Left lobe of liver (tissue), 2 donors: ENCODE measurements at places on chromosomes 13 and 19.

DNA sequence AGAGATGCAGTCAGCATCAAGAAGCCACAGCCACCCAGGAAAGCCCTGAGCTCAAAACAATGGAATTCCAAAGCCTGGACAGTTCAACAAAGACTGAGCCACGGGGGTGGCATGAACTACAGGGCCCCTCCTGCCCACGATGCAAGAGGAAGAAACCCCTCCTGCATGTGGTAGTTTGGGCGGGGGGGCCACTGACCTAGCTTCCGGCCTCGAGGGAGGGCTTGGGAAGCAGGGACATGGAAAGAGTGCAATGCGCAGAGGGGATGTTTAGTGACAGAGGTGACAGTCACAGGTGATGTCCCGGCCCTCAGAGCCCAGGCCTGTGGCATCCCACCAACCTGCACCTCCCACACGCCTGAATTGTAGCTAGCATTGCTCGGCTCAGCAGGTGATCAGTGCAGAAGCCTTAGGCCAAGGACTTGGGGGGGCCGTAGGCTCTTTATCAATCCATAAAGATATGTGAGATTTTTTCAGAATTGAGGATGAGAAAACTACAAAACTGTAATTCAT lies 318.8 kb downstream of the TEX29 start:
- no peak for DNase-seq

DNA sequence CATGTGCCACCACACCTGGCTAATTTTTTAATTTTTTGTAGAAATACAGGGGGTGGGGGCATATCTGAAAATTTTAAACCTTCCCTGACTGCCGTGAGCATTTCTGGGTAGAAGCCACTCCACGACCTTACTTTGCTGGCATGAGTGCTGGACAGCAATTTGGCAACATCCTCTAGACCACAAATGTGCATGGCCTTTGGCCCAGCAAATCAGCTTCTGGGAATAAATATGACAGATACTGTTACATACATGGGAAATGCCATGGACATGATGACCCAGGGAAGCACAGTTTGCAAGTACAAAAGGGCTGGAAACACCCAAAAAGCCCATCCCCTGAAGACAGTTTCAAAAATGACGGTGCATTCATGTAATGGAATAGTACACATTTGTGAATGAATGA lies 3.2 kb upstream of the PVR start:
- no peak for DNase-seq

DNA sequence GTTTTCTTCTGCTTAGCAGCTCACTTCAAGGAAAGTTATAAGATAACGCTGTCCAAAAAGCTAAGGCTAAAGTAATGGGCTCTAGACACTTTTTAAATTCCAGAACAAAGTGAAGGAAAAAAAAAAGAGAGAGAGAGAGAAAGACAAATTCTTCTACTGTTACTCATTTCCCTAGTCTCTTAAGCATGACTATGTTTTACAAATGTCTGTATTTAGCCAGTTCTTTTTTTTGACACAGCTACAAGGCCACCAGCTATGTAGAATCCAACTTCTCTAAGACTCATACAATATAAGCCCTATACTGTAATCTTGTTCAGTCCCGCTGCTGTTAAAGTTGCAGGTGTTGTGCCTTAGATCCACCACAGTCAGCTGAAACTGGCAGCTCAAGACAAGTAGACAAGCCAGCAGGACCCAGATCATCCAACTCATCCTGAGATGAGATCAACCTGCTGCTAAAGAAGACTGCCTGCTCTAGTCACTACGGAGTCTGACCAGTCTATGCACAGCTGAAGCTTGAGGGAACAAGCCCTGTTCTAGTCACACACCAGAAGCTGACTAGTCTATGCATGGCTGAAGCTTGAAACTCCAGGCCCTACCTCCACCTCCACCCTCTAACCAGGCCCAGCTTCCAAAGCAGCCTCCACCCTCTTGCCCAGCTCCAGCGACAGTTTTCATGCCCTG lies 10.3 kb upstream of the ZNF83 start:
- DNase-seq, result no peak

- no peak for DNase-seq
These were observed 31.4 kb upstream of the ZNF492 start for GRCh38 chr19:22602631-22603272.

DNA sequence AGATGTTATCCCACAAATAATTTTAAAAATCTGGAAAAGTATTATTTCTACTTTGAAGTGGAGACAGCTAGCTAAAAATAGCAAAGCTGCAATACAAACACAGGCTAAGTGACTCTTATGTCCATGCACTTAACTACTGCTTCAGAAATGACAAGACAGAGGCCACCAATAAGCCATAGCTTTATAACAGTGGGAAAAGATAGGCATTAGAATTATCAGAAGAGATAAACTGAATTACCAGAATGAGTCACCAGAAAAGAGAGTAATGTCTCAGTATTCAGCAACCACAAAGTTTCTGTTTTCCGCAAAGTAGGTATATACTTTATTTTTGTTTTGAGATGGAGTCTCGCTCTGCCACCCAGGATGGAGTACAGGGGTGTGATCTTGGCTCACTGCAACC lies 17.1 kb downstream of the CLN5 start:
- no peak for DNase-seq
